ENCODE measurements at places on chromosomes 3 and 15.

- no peak for DNase-seq
Observed at GRCh38 chr3:188362405-188362831, 208.5 kb downstream of the LPP start.

DNA sequence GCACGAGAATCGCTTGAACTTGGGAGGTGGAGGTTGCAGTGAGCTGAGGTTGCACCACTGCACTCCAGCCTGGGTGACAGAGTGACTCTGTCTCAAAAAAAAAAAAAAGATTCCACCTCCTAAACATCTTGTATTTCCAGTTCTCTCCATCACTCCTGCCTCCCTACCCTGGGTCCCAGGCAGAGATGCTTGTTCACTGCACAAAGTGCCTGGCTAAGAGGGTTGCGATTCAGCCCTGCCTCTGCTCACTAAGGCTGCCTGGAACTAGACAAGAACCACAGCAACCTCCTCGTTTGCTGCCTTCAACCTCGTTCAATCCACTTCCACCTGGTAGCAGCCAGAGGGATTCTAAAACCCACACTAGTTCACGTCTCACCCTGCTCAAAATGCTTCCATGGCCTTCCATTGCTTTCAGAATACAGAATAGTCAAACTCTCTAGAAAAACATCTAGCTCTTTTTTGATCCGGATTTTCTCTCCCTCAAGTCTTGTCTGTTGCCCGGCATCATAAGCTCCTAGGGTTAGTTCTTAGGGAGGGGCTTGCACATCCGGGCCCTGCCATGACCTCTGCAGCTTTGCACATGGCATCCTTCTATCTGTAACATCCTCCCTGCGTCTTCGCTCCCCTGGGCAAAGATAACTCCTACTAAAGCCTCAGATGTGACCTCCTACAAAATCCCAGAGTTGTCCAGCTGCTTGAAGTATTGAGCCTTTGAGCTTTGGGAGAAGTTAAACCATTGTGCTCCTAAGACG is 1.0 kb upstream of the MCM2 start:
- DNase-seq: no peak

GRCh38 chr15:29921130-29921601 is 98.9 kb upstream of the TJP1 start:
- no peak for DNase-seq

DNA sequence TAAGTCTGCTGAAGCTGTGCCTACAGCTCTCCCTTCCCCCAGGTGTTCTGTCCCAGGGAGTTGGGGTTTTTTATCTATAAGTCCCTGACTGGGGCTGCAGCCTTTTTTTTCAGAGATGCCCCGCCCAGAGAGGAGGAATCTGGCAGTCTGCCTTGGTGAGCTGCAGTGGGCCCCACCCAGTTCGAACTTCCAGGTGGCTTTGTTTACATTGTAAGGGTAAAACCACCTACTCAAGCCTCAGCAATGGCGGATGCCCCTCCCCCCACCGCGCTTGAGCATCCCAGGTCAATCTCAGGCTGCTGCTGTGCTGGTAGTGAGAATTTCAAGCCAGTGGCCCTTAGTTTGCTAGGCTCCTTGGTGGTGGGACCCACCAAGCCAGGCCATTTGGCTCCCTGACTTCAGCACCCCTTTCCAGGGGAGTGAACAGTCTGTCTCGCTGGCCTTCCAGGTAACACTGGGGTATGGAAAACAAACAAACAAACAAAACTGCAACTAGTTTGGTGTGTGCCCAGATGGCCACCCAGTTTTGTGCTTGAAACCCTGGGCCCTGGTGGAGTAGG is 189.4 kb downstream of the MFSD1 start:
- DNase-seq: no peak

DNA sequence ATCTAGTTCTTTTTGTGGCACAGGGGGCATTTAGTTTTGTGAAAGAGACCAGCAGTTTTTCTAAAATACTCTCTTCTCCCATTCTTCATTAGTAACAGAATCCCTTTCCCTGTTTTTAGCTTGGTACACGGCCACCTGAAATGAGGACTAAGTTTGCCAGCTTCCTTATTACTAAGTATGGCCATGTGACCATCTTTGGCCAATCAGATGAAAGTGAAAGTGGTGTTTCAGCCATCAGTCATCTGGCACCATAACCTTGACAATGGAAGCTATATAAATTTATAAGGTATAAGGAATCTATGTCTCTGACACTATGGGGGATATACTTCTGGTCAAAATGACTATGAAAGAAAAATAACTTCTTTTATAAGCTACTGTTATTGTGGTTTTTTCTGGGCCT is 570.4 kb downstream of the AGBL1 start:
- no peak for DNase-seq

DNA sequence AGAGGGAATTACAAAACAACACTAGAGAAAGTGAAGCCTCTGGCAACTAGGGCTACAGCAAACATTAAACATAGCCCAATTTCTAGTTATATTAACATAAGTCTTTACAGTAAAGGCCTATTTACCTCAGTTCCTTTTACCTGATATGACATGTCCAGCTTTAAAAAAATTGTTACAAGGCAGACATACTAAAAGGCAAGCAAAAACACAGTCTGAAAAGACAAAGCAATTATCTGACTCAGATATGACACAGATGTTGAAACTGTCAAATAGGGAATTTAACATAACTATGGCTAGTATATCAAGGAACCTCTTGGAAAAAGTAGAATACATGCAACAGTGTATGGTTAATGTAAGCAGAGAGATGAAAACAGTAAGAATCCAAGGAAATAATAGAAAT is 238.6 kb downstream of the RAP2B start:
- no peak for DNase-seq

DNA sequence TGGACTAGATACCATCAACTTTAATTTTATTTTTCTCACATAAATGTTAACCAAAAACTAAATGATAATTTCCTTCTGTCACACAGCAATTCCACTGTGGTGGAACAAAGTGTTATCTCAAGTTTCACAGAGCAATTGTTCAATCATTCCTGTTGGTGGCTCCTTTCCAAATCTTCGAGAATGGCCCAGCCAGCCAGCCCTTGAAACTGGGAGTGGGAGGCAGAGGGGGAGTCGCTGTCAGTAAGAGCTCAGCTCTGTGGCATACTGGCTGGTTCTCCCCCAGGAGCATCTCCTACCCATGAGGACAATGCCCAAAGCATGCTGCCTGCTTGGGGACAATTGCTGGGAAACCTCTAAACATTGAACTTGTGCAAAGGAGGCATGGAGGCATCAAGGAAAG is 47.7 kb downstream of the MECOM start:
- no peak for DNase-seq

GRCh38 chr3:26799679-26800317 is 177.2 kb downstream of the LRRC3B start:
- no peak for DNase-seq

DNA sequence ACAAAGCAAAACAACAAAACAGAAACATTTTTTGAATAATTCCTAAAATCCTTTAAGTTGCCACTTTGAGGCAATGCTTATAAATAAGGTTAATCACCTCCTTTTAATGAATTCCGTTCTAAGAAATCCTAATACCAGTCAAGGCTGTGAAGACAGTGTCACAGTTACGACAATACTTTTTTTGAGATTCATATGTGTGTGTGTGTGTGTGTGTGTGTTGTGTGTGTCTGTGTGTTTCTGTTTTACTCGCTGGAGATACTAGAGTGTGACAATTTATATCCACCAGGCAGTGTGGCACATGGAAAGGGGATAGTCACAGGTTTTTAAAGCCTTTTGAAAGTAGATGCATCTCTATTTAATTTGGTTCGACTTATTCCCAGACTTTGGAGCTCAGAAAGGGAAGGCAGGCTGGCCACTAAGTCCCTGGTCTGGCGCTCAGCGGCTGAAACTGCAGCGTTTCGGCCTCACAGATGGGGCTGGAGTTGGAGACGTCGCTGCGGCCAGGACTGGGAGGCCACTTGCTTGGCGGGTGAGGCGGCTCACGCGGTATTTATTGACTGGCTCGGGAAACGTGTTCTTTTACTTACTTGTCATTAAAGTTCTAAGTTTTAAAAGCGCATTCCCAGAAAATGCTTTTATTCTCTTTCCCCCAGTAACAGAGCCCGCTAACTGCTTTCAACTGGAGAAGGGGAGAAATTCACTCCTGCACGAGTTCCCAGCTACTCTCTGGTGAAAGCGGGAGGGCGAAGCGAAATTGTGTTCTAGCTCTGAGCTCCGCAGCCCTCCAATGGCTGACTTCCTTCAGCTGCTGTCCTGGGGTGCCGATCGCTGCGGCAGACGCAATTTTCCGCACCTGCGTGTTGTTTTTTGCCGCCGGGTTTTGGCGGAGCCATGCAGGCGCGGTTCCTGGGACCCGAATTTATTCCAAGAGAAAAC is 13.7 kb downstream of the ZIC1 start:
- no peak for DNase-seq

GRCh38 chr3:12981306-12982275 is 91.6 kb downstream of the IQSEC1 start:
- DNase-seq: no peak

- DNase-seq: no peak
Observed at GRCh38 chr15:93089727-93090305, 805 bp upstream of the RGMA start.

DNA sequence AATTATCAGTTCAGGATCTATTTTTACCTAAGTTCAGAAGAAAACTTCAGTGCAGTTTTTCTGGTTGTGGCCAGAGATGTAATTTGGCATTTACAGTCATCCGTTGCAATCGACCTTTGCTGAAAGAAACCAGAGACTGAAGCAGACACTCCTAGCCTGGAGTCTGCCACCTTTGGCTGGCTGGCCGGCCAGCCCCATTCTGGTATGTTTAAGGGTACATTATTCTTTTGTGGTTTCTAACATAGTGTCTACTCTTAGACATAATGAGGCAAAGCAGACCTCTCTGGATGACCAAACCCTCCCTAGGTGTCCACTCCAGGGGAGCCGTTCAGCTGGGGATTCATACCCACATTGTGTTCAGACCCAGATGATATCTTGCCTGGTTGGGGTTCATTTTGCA is 275.9 kb upstream of the TPM1 start:
- no peak for DNase-seq

GRCh38 chr3:128167646-128167972 is 14.3 kb downstream of the EEFSEC start:
- no peak for DNase-seq

- no peak for DNase-seq
Observed at GRCh38 chr15:62578546-62578945, 413.5 kb upstream of the C2CD4B start.

DNA sequence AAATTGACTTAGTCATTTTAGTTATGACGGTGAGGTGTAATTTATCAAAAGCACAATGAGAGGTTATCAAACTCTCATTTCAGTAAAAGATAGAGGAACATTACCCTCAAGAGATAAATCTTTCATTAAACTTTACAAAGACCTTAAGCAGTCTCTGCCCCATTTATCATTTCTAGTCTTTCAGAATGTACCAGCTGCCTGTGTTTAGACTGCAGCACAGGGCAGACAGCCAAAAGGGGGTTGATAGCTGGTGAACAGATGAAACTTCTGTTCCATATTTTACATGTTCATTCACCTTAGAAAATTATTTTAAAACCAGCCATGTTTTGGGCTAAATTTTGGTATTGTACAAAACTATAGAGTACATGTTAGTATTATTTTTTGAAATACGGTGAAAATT is 514.6 kb upstream of the CNTN3 start:
- DNase-seq: no peak

DNA sequence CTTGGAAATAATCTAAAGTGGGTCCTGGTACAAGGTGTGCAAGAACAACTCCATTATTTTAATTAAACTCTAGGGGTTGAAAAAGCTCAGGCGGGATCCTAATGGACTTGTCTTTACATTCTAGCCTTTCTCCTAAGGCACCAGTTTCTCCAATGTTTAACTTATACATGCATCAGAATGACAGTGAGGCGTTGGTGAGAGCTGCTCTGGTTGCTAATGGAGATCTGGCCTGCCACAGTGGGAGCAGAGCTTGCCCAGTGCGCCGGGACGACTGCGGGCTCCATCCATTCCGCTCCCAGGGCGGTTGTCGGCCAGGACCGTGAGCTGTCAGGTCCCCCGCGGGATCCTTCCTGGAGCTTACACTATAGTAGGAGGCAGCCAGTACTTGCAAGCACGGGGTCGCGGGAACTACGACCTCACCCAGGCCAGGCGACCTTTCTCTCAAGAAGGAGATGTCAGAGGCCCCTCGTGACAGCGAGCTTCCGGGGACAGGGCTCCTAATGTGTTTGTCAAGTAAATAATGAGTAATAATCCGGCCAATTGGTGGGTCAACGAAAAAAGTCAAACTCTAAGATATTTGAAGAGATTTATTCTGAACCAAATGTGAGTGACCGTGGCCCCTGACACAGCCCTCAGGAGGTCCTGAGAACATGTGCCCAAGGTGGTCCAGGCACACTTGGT is 991 bp upstream of the HIGD1A start:
- DNase-seq: no peak
